ENCODE measurements at places on chromosomes 16 and 17.

DNA sequence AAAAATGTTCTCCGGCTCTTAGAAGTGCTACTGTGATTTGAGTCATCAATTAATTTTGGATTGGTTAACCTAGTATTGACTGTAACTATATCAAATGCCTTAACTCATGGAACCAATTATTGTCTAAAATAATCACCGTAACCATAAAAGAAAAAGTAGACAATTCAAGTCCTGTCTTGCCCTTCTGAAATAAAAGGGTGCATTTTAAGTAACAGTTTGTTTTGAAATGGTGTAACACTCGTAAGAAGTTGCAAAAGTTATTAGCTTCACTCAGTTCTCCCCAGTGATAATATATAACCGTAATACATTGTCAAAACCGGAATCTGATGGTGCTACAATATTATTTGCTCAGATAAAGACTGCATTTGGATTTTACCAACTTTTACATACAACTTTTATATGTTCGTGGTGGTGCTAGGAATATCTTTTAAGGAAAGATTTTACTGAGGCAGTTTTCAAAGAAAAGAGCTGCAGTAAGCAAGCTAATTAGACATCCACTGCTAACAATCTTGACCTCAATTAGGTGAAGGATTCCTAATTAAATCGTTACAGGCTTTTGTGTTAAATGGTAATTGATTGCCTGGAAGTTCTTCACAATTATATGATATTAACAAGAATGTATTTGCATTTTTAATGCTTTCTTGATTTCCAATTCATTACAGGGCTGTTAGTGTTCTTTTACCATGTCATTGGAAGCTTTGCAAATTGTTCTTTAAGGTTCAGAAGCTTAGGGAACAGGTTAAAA, 413.1 kb upstream of the MON1B start:
- DNase-seq, result no peak

DNA sequence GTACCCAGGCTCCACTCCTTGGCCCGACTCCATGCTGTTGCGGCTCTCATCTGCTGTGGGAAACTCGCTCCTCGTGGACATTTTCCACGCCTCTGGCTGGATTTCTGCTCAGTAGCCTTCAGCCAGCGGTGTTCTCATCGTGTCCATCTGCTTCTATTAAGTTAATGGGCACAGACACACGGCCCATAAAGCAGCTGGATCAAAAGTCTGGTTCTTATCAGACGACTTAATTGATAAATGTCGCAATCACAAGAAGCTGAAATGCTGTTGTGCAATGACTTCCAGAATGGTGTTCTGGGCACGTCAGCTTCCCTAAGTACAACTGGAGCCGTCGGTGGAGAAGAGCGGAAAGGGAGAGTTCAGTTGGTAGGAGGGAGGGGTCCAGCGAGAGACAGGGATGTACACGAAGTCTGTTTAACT, 211.7 kb upstream of the CHMP6 start:
- DNase-seq, result no peak

GRCh38 chr17:76092526-76093413, 10.8 kb downstream of the EXOC7 start:
- no peak for DNase-seq

DNA sequence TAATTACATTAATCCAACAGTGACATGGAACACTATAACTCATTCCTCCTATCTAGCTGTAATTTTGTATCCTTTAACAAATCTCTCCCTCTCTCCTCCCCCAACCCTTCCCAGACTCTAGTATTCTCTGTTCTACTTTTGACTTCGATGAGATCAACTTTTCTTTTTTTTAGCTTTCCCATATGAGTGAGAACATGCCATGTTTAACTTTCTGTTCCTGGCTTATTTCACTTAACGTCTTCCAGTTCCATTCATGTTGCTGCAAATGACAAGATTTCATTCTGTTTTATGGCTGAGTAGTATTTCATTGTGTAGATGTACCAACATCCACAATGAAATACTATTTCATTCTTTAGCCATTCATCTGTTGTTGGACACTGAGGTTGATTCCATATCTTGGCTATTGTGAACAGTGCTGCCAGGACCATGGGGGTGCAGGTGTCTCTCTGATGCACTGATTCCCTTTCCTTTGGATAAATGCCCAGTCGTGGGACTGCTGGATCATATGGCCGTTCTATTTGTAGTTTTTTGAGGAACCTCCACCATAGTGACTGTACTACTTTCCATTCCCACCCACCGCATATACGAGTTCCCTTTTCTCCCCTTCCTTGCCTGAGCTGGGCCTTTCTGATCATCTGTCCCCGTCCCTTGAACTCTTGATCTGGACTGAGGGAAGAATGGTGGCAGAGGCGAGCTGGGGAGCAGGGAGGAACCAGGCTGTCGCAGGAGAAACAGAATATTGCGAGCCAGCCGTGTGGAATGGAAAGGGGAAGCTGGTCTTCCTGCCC, 7.7 kb upstream of the CEP295NL start:
- DNase-seq, result no peak

- peak; percentile 69 for DNase-seq
Measured at GRCh38 chr16:24010440-24011089, 174.8 kb downstream of the PRKCB start.

DNA sequence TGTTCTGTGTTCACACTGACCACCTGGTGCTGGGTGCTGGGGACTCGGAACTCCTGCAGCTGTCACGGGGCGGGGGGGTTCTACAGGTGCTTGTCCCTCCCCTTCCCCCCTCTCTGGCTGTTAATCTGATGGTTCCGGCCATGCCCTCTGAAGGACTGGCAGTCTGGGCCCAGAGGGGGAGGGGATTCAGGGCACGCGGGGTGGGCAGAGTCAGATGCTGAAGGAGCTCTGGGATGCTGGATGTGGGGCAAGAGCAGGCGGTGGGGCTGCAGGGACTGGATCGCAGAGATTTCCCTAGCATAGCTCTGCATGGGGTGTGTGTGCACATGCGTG, 5.4 kb upstream of the TBX21 start:
- DNase-seq, result no peak

DNA sequence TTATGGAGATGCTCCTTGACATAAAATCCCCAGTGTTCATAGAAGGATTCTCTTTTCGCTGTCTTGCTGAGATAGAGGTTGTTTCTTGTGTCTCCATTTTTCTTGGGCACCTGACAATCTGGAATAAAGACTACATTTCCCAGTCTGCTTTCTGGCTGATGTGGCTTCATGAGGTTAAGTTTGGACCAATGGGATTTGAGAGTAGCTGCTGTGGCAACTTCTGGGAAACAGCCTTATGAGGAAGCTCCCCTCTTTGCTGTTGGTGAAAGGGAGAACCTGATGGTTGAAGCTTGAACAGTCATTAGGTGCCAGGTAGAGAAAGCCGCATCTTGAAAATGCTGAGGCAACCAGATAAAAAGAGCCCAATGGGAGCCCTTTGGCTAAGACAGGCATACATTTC, 24.4 kb downstream of the HS3ST4 start:
- DNase-seq, result no peak

DNA sequence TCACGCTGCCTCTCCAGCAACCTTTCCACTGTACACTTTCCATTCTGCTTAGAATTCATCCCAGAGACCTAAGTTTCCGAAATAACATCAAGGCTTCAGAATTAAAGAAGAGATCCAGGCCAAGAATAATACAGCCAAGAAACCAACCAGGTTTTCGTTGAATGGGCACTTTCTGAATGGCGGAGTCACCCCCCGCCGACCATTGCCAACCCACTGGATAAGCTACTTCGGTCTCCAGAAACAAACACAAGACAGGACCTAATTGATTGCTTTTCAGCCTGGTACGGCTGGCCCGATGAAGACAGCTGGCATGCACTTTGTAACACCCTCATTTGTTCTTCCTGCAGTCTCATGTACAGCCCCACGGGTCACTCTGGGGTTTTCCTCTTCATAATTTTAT, 308.1 kb upstream of the ZFHX3 start:
- DNase-seq, result no peak

- DNase-seq, result no peak
Measured at GRCh38 chr17:76479515-76480060, 12.2 kb downstream of the AANAT start.

- no peak for DNase-seq
Measured at GRCh38 chr17:67239597-67239996, 5.4 kb downstream of the HELZ start.

GRCh38 chr16:14957576-14958322, 17.1 kb upstream of the PDXDC1 start:
- no peak for DNase-seq

DNA sequence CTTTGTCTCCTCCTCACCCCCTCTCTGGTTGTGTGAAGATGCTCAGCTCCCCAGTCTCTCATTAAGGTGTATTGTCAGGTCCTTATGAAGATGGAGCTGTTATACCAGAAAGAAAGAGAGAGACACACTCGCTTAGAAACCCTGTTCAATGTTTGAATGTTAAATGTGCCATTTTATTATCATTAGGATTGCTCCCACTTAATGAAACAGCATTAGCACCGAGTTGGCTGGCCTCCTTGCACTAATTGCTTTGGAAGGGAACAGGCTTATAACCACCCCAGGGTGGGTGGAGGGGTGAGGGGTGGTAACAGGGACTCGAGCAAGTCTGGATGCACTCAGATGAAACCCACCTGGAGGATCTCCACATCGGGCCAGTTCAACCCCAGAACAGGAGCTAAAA, 14.4 kb downstream of the PIPOX start:
- DNase-seq, result no peak

GRCh38 chr16:51031598-51031997, 119.5 kb downstream of the SALL1 start:
- no peak for DNase-seq

- DNase-seq, result no peak
Measured at GRCh38 chr17:79031996-79032875, 8.3 kb downstream of the C1QTNF1 start.

- no peak for DNase-seq
Measured at GRCh38 chr16:52293204-52293603, 253.7 kb downstream of the TOX3 start.

- DNase-seq, result no peak
Measured at GRCh38 chr17:43363181-43363925, 35.4 kb upstream of the ARL4D start.

DNA sequence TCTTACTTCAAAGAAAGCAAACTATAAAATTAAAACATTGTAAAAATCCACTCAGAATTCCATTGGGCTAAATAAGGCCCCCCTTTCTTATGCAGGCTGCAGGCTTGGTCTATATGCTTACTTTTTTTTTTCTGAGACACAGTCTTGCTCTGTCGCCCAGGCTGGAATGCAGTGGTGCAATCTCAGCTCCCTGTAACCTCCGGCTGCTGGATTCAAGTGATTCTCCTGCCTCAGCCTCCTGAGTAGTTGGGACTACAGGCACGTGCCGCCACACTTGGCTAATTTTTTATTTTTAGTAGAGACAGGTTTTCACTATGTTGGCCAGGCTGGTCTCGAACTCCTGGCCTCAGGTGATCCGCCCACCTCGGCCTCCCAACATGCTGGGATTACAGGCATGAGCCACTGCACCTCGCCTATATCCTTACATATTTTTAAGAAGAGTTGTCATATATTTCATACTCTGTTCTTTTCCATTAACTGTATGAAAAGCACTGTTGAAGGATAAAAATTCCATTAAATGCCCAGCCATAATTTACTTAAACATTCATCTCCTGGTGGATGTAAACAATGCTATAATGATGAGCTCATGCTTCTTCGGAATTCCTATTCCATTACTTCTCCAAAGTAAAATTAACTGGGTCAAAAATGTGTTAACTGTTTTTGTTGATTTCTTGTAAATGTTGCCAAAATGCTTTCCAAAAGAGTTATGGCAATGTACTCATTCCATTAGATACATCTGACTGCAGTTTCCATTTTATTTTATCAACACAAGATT, 17.8 kb downstream of the SNN start:
- DNase-seq, result no peak

DNA sequence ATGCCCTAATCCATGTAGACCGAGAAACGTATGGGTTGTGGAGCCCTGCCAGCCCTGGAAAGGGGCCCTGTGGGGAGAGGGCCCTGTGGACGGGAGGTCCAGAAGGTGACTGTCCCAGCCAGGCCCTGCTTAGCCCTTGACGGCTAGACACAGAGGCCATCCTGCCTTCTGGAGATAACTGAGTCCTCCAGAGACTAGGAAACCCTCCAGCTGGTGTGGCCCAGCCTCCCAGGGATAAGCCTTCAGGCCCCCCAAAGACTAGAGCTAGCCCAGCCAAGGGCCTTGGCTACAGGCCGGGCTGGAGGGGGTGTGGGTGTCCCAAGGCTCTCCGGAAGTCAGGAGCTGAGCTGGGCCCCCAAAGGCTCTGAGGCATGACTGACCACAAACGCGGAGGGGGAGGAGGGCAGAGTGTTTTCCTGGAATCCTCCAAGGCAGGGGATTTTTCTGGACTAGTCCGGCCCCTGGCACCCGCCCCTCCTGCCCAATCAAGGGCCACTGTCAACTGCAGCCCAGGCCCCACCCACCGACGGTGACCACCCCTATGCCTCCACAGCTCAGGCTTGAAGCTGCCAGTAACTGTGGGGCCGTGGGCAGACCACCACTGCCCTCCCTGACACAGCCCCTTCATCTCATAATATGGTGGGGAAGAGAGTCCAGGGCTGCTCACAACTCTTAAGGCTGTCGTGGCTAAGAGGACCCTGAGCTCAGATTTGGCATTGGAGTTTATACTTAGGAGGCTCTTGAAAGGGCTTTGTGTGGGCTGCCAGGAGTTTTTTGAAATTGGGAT, 885 bp upstream of the VASN start:
- no peak for DNase-seq

- DNase-seq, result no peak
Measured at GRCh38 chr17:75003070-75003956, 9.2 kb upstream of the MRPL58 start.

- DNase-seq, result no peak
Measured at GRCh38 chr17:10814075-10814474, 10.2 kb upstream of the TMEM238L start.

DNA sequence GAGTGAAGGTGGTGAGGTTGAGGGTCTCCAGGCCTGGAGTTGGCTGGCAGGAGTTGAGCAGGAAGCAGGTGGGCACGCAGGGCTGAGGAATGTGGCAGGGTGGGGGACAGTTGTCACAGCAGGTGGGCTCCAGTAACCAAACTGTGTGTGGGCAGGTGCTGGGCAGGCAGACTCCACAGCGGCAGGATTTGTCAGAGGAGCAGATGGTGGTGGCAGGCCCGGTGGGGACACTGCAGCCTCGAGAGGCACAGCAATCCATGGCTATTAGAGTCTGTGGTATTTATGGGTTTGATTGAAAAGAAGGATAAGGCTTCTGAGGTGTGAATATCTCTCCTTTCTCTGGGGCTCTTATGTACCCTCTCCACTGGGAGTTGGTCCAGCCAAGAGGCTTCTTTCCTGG, at the start of gene KRTAP3-3:
Gene KRTAP3-3 (minus strand): TSS at position 326 of the 400 bp plus-strand sequence. CDS start 67 bp downstream, at position 259.
- DNase-seq, result no peak

GRCh38 chr16:68289621-68290329, 21.0 kb downstream of the SLC7A6OS start:
- peak; percentile 29 for DNase-seq

GRCh38 chr17:8142887-8143580, 9.2 kb downstream of the PER1 start:
- no peak for DNase-seq

- no peak for DNase-seq
Measured at GRCh38 chr16:49494891-49495566, 121.4 kb downstream of the C16orf78 start.

DNA sequence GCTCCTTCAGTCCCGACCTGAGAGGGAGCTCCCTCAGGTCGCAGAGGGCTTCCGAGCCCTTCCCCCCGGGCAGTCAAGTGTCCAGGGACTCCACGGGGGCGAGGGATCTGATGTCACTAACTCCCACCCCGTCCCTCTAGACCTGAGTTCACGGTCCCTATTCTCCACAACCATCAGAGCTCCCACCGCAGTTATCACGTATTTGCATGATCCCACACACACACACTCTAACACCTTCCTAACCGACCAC, 3.7 kb upstream of the PER1 start:
- no peak for DNase-seq
